ENCODE measurements at places on chromosomes 2 and 18.

DNA sequence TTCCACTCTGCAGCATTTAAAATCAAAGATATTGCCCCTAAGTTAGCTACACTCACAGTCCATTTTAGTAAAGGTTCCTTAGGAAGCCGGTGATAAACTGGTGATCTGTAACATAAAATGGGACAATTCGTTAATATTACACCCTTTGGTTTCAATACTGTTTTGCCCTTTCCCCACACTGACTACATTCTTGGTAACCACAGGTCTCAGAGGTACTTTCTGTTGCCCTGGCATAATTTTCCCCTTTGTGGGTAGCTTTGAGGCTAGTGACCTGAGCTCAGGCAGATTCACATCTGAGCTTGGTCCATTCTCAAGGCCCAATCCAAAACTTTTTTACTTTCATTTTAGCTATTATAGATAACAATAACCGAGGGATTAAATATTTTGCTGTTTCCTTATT is 32.9 kb upstream of the CSRNP3 start:
- no peak for DNase-seq

DNA sequence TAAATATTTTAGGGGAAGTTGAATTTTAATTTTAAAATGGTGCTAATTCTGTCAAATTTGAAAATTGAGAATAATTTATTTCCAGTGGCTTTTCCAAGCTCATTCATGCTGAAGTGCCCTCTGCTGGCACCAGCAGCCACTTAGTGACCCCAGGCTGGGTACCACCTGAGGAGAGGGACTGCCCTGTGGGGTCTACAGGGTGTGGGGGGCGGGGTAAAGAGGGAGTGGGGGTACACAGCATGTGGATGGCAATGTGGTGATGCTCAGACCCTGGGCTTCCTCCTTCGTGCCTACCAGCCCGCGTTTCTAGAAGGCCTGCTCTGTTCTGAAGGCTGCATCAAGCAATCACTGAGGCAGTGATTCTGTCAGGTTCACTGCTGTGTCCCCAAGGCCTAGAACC is 45.1 kb upstream of the SCLY start:
- no peak for DNase-seq

- DNase-seq = no peak
Measured at GRCh38 chr2:44131177-44131576, 37.5 kb upstream of the PPM1B start.

GRCh38 chr2:9837451-9837850 is 5.8 kb upstream of the TAF1B start:
- DNase-seq = no peak

DNA sequence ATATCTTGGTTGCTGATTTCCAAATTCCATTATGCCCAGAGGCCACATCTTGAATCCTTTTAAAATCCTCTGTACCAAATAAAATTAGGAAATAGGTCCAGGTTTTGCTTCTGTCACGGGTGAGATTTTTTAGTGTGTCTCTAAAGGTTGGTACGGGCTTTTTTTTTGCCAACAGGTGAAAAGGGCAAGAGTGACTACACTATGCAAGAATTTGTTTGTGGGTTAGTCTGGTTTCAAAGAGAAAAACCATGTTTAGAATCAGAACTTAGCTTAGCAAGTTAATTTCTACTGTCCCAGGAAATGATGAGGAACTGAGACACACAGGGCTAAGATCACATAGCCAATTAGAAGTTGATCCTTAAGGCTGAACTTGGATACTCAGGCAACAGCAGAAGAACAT is 41.7 kb downstream of the POLR1A start:
- DNase-seq = peak; percentile 86

DNA sequence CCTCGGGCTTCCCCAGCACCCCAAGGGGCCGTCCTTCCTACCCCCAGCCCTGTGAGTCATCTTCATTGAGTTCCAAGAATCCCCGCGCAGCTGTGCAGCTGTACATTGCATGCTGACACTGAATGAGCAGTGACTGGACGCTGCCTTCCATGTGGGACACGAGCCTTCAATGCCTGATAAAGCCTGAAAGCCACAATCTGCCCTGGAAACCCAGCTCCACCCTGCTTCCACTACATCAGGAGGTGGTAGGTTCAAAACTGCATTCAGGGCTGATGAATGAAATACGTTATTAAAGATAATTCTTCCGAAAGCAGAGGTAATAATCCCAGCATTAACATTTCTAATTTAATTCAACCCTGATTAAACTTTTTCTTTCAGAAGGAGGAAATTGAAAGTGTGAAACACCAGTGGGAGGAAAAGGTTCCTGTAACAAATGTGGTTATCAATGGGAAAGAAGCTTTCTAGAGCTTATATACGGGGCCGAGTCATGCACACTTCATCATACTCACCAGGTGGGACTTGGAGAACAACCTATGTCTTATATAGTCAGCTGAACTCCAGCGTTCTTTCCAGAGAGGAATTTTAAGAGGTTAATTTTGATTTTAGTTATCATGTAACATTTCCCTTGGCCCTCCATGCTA is 360.1 kb downstream of the LPIN1 start:
- peak; percentile 99 for DNase-seq

DNA sequence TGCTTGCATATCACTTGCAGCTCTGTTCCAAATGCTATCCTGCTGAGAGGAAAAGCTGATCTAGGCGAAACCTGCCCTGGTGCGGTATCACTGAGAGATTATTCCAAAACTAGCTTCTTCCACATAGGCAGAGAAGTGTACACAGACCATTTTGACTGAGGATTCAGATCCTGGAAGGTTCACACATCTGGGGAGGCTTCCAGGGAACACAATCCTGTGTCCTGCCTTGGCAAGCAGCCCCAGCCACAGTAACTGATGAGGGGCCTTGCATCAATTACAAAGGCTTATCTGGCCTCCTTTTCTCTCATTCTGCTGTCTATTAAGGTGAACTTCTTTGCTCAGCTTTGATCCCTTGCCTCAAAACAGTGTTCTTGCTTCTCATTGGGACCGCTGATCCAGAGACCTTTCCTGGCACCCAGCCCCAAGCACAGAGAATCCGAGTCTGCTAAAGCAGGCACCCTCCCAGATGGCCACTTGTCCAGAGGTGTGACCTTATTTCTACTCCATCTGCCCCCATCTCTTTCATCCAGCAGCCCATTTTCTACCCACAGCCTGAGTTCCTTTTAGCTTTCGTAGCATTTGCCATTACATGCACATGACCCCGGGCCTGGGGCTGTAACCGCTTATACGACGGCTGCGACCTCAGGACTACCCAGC is 52.3 kb upstream of the ZFP36L2 start:
- DNase-seq = no peak

GRCh38 chr2:105117565-105117964 is 79.7 kb downstream of the MRPS9 start:
- no peak for DNase-seq

DNA sequence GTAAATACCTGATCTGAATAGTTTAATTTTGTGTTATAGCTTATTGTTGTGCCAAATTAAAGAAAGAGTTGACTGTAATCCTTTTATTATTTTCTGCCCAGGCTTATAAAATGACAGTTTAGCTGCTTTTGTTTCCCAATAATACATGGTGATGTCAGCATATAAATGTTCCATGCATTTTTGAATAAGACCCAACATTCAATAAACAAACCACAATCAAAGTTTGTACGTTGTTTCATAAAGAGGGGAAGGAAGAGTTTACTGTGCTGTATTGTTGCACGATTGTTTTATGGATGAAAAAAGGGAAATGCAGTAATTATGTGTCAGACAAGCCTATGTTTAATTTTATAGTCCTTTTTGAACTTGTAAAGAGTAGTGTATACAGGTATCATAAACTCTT is 177.2 kb upstream of the SCN7A start:
- DNase-seq = no peak

DNA sequence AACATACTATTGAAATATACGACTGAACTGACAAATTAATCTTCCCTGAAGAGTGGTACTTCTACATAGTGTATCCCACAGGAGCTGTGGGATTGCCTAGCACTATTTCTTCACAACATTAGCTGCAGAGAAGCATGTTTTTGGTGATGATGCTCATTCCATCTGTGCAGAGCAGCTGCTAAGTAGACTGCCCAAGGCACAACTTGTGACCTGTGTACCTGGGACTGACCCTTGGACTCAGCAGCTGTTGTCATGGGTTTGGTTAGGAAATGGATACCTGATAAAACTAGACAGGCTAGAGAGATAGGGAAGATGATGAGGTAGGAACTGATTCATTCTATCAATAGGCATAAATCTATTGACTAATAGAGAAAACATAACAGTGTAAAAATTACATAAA is 1204.0 kb downstream of the DSC3 start:
- no peak for DNase-seq

DNA sequence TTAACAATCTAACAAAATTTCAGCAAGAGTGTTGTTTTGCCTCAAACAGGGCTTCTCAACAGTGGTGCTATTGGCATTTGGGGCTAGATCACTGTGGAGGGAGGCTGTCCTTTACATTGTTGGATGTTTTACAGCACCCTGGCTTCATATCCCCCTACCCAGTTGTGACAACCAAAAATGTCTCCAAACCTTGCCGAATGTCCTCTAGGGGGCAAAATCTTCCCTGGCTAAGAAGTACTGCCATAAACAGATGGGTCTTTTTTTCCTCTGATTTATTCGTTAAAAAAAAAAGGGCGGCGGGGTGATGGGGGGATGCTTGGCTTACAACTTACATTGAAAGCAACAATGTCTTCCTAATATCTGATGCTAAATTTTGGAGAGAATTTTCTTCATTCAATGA is 207.6 kb upstream of the CCDC150 start:
- DNase-seq = peak; percentile 56

GRCh38 chr2:121561617-121562268 is 31.1 kb downstream of the RNU4ATAC start:
- peak; percentile 74 for DNase-seq

DNA sequence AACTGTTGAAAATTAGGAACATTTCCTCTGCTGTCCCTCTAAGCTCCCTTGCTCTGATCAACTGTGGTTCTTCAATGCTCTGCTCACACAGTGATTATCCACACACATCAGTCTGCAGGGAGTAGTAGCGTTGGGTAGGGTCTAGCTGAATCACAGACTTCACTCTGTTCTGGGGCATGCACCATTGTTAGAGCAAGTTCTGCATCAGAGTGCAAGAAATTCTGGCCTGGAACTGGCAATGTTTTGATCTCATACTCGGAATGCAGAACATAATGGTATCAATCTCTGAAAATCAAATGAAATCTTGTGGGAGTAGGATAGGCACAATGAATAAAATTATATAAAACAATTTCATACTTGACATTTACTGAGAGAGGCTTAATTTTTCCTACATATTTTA is 55.3 kb downstream of the HRH4 start:
- no peak for DNase-seq

DNA sequence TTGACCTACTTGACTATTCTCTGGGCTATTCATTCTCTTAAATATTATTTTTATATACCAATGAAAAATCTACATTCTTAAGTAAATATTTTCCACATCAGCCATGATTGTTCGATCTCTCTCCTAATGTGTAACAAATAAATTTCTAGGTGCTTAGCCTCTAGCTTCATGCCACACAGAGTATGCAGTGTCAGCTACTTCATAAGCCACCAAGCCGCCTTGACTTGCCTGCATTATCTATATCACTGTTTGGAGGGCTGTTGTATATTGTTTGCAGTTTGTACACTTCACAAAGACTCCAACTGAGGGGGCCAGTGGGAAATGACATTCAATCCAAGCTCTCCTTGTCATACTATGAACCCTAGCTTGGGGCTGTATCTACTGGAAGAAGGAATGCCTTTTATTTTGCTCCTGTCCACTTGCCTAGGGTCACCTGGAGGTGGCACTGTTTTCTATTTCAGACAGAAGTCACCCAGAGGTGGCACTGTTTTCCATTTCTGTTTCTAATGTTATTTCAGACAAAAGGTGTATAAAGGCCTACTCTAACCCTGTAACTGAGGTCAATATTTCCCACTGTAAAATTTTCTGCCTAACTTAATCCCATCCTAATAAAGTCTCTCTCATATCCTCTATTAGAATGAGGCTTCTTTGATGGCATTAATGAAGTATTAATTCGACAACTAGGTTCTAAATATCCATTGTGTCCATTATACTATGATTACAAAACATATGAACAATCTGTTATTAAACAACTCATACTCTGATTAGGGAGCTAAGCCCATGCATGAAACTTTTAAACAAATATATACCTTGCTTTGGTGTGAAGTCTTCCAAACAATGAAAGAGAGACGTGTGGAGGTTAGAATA is 36.4 kb downstream of the COL5A2 start:
- DNase-seq = peak; percentile 80

DNA sequence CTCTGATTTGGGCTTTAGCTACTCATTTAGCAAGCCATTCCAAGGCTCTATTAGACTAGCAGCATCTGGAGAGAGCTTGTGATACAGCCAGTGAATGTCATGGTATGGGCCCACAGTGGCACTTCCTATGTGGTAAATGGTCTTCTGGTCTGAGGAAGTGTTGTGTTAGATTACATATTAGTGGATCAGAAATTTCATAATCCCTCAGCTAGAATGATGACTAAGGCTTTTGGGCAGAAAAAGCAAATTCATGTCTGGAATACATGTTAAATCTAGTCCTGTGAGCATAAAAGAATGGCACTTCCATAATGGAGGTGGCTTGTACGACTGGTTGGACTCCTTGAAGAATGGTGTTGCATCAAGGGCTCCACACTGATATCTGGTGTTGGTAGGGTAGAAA is 436.8 kb upstream of the CWC22 start:
- DNase-seq = no peak

DNA sequence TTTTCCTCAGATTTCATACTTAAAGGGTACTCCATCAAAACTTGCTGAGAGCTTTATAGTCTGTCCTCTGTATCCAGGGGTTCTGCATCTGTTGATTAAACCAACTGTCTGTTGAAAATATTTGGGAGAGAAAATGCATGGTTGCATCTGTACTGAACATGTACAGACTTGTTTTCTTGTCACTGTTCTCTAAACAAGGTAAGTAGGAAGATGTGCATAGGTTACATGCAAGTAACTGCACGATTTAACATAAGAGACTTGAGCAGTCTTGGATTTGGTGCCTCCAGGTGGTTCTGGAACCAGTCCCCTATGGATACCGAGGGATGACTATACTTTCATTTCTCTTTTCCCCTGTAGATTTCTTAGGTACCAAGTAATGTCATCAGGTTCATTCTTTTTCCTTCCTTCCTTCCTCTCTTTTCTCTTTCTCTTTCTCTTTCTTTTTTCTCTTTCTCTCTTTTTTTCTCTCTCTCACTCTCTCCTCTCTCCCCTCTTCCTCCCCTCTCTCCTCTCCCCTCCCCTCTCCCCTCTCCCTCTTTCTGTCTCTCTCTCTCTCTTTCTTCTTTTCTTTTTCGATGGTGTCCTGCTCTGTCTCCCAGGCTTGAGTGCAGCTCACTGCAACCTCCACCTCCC is 23.2 kb downstream of the ADNP2 start:
- no peak for DNase-seq

GRCh38 chr2:233912691-233913423 is 4.3 kb upstream of the TRPM8 start:
- peak; percentile 50 for DNase-seq

- no peak for DNase-seq
Measured at GRCh38 chr18:58046093-58046793, 2.2 kb downstream of the NEDD4L start.

Data from ELR (cell line).